Melanocyte of skin (primary cell): ENCODE measurements at places on chromosomes 6 and 20. TPM values are rescaled to one million over a fixed set of nuclear protein-coding genes. Genes with fewer than 3 reads are reported as not detected.

The POU5F1 gene
- total RNA-seq, result not detected in 2 replicates

The MUC22 gene
- not detected in 2 replicates for total RNA-seq

The TCF21 gene
- total RNA-seq, result 0.36 TPM in 1 of 2 replicates, not detected in the other

The VWA7 gene
- 0.15 TPM in 1 of 2 replicates, not detected in the other for total RNA-seq

The FERMT1 gene
- total RNA-seq, result under 0.01 and 0.77 TPM in 2 replicates

The STX11 gene
- 9.1 and 13.0 TPM in 2 replicates for total RNA-seq

The EYS gene
- not detected in 2 replicates for total RNA-seq

The ADAM33 gene
- total RNA-seq, result under 0.01 TPM in 2 replicates

The NRN1 gene
- total RNA-seq, result 1.8 TPM in 1 of 2 replicates, not detected in the other

The MOCS1 gene
- total RNA-seq, result 15.6 and 17.9 TPM in 2 replicates

The ISM1 gene
- total RNA-seq, result 0.67 and 2.8 TPM in 2 replicates

The KCNK16 gene
- not detected in 2 replicates for total RNA-seq

The SIM1 gene
- total RNA-seq, result not detected in 2 replicates

The OLIG3 gene
- not detected in 2 replicates for total RNA-seq

The PRSS35 gene
- not detected in 2 replicates for total RNA-seq

The C6orf120 gene
- 32.3 and 49.8 TPM in 2 replicates for total RNA-seq

The TLDC2 gene
- not detected in 2 replicates for total RNA-seq

The TOMM6 gene
- total RNA-seq, result 97.6 and 158 TPM in 2 replicates

The OR2B3 gene
- total RNA-seq, result not detected in 2 replicates
